ENCODE measurements at places on chromosomes 1 and 21.

DNA sequence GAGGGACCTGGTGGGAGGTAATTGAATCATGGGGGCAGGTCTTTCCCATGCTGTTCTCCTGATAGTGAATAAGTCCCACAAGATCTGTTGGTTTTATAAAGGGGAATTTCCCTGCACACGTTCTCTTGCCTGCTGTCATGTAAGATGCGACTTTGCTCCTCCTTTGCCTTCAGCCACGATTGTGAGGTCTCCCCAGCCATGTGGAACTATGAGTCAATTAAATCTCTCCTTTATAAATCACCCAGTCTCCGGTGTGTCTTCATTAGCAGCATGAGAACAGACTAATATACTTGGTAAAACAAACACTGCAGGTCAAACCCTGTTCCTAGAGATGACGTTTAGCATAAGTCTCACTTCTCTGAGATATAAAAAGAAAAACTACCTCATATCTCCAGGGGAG, 148.3 kb downstream of the MATN1 start:
- peak; percentile 38 for DNase-seq

DNA sequence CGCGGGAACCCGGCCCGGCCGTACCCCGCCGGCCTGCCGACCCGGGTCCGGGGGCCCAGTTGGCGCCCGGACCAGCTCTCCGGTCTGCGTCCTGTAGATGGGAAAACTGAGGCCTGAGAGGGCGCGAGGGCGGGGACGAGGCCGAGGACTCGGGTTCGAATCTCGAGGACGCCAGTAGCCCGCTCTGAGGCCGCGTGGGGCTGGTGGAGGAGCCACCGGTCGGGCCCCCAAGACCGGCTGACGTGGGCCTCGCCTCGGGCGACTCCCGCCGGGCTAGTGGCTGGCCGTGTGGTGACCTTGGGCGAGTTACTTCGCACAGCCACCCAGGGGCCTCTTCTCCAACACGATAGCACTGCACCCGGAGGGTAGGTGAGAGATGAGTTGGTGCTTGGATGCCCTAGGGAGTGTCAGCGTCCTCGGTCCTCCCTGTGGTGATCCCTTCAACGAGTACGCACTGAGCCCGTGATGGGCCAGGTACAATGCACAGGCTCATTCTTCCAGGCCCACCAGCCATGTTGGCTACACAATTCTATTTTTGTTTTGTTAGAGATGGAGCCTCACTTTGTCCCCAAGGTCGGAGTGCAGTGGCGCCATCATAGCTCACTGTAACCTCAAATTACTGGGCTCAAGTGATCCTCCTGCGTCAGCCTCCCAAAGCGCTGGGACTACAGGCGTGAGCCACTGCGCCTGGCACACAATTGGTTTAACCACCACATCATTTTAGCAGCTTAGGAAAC, 404 bp upstream of the SCMH1 start:
- no peak for DNase-seq

- DNase-seq, result no peak
These were observed 4.2 kb downstream of the IGSF8 start for GRCh38 chr1:160094291-160094625.

DNA sequence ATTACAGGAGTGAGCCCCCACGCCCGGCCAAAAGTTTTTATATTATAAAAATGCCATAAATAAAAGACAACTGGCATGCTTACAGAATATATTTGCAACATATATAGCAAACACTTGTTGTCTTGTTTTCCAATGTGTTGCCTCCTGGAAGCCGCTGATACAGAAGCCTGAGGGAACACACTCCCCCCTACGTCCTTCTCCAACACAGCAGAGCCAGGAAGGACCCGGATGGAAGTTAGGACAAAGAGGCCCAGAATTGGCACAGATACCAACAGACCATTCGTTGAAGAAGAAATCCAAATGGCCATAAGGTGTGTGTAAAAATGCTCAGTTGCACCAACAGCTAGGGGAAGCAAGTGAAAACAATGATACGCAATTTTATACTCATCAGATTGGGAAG, 1.3 kb upstream of the PLA2G5 start:
- DNase-seq, result no peak

DNA sequence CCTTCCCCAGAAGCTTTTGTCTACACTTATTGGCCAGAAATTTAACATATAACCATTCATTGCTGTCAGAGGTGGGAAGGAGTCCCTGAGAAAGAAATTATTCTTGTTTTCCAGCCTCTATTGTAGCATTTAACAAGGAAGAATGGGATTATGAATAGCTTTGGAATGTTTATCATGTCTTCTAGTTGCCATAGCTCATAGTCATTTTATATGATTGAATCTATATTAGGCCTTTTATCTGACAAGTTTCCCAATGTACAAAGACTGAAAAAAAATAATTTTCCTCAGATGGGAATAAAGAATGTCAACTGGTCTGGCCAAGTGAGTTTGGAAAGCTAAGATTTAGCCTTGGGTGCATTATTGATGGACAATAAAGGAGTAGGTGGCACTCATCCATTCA, 28.3 kb downstream of the PTPRC start:
- DNase-seq, result peak; percentile 13

GRCh38 chr1:184624051-184624450, 130.6 kb downstream of the EDEM3 start:
- peak; percentile 77 for DNase-seq

DNA sequence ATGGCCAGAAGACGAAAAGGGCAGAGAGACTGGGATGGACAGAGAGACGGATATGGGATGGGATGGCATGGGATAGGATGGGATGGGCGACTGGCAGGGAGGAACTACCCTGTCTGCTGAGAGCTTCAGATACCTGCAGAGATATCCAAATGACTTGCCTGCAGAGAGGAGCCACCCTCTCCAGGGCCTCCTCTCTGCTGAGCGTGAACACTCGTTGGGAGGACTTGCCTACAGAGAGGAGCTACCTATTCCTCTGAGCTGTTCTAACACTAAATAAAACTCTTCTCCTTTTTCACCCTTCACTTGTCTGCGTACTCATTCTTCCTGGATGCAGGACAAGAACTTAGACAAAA, 67.1 kb upstream of the LRRN2 start:
- DNase-seq, result no peak

DNA sequence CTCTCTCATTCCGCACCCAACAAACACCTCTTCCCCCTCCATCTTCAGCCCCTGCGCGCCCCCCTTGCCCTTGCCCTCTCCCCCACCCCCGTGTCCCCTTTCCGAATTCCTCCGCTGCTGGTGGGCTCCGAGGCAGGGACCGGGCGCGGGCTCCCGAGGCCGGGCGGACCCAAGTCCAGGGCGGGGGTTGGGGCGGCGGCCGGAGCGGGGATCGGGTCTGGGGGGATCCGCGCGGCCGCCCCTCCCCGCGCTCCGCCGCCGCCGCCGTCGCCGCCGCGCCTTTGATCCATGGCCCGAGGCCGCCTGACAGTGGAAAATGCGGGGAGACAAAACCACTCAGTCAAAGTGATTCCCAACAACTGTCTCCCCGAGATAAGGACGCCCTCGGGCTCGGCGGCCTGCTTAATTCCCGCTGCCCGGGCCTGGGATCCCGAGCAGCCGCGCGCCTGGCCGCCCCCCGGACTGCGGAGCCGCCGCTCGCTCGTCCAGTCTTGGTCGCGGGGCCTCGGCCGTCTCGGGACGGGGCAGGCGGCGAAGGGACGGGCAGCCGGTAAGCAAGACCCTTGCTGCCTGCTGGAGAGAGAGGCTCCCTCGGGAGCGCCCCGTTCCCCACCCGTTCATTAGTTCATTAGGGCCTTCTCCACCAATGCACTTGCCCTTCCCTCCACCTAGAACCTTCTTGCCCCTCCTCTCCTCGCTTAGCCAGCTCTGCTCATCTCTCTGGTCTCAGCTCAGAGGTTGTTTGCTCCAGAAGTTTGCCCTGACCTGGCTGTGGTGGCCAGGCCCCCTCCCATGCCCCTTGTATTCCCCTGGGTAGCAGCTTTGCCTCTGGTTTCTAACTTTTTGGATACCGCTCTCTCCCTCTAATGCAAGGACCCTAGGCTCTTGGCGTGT, 86.4 kb downstream of the PAX7 start:
- no peak for DNase-seq

DNA sequence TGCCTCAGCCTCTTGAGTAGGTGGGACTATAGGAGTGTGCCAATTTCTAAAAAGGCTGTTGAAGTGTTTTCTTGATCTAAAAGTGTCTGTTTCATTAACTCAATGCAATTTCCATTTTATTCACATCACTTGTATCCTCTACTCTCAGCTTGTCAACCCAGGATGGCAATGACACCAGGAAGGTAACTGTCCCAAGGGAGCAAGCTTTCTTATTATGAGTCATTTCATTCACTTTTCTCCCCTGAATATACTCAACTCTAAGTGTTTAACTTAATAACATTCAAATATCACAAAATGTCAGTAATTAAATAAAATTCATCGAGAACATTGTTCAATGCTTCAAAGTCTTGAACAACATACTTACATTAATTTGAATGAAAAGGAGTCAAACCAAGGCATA, 22.9 kb upstream of the GFI1 start:
- DNase-seq, result no peak

DNA sequence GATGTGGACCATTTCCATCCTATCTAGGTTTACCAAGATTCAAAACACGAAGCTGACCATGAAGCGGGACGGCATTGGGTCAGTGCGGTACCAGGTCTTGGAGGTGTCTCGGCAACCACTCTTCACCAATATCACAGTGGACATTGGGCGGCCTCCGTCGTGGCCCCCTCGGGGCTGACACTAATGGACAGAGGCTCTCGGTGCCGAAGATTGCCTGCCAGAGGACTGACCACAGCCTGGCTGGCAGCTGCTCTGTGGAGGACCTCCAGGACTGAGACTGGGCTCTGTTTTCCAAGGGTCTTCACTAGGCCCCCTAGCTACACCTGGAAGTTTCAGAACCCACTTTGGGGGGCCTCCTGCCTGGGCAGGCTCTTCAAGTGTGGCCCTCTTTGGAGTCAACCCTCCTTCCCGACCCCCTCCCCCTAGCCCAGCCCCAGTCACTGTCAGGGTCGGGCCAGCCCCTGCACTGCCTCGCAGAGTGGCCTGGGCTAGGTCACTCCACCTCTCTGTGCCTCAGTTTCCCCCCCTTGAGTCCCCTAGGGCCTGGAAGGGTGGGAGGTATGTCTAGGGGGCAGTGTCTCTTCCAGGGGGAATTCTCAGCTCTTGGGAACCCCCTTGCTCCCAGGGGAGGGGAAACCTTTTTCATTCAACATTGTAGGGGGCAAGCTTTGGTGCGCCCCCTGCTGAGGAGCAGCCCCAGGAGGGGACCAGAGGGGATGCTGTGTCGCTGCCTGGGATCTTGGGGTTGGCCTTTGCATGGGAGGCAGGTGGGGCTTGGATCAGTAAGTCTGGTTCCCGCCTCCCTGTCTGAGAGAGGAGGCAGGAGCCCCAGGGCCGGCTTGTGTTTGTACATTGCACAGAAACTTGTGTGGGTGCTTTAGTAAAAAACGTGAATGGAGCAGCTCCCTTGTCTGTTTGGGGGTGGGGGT, 864 bp upstream of the CCDC24 start:
- peak; percentile 29 for DNase-seq

DNA sequence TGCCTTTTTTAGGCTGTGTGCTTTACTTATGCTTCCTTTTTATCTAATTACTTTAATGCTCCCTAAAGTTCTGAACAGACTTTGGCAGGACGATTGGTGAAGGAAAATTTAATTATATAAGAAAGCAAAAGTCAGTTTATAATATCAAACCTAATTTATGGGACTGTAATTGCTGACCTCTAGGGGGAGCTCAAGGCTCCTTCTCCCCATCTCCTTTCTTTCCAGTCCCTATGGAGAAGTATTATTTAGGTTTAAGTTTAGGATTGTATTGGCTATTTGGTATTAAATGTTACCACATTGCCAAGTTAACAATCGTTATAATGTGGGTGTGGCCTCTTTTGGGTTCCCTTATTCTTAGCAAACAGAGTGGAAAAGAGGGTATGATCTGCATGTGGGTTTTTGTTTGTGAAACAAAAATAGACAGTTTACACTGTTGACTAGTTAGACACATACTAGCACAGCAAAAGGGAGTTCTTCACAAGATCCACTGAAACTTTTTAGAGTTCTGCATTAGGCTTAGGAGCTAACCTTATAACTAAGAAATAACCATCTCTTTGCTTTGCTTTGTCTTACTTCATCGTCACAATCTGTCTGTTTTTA, 48.2 kb upstream of the TNFSF4 start:
- DNase-seq, result peak; percentile 62

DNA sequence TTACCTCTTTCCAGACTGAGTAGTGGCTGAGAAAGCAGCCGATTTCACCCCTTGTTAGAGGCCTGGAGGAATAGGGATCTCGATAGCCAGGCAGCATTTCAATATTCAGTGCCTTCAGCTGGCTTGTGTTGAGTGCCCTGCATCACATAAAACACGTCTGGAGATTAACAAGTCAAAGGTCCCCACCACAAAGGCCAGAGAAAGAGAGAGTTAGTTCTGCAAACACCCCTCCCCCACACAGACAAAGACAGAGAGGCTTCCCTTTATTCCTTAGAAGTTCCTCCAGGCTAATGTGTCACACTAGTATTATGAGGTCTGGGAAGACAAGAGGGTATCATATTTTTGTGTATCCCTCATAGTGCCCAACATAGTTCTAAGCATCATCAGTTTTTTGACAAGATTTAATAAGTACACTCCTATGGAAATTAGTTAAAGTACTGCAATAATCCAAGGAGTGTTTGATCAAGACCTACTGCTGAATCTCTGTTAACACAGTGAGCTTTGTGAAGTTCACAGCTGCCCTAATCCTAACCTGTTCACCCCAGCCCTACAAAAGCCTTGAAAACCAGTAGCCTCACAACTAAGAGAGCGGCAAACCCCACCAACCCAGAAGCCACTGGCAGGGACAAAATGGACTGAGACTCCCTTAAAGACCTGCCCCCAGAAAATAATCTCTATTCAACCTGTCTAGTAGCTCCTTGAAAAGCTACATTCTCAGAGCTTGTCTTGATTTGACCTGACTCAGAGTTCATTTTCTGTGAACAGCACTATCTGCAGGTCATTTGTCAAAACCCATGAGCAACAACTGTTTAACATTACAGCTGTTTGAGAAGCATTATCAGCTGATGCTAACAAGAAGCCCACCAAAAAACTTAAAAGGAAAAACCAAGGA, 91.9 kb downstream of the COLGALT2 start:
- DNase-seq, result no peak

All from epithelial cell of esophagus (primary cell).